ENCODE measurements at places on chromosomes 4 and X.

DNA sequence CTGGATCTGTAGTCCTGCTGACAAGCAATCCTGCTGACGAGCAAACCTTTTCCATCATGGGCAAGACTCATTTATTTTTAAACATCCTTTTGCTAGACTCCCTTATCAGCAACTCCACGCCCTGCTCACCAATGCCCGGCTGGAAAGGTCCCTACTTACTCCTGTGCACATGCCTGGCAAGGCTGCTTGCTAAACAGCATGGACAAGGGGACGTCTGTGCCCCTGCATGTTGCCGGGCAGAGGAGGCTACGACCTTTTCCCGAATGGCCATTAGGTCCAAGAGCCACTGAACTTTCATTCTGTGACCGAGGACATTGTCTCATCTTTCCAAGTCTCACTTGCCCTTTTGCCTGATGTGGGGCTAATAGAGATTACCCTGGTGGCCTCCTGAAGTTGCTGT lies 98.6 kb downstream of the MGST2 start:
- no peak for DNase-seq

DNA sequence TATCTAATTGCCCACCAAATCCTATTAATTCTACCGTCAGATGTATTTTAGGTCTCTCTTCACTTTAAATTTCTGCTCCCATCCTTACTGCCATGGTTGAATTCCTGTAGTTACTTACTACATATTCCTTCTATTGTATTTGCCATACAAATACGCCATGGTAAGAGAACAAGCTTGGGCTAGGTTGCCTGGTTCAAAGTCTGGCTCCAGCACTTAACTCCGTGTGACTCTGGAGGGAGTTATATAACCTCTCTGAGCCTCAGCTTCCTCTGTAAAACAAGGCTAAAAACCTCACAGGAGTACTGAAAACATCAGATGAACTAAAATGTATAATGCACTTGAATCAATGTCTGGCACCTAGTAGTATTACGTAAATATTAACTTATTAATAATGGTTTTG lies 260.3 kb upstream of the RPS6KA3 start:
- DNase-seq = no peak

- DNase-seq = no peak
Observed at GRCh38 chr4:3746701-3747580, 19.2 kb upstream of the ADRA2C start.

GRCh38 chrX:129540722-129541184 lies 694 bp downstream of the OCRL start:
- DNase-seq = peak; percentile 7

DNA sequence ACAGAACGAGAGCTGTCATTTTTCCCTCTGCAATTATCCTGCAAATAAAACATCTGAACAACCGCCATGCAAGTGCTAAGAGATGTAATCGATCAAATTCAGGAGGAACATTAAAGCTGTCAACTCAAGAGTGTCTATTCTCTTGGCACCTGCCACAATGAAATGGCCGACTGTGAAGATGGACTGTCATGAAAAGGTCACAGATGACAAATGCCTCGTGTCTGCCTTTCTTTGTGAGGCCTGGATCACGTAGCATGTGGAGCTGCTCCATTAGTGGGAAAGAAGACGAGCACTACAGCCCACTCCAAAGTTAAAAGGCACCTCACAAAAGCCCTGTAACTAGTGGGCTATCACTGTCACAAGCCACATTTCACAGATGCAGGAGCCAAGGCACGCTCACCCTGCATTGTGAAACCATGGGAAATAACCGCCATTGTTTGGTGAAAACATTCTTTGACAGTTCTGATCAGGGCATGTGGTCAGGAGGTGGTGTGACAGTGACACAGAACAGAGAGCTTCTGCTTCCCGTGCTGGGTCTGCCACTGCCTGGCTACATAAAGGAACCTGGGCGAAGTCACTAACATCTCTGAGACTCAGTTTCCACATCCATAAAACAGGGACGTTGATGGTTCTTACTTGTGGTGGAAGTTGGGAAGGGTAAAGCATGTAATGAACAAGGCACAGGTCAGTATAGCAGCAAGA lies 98.9 kb downstream of the EVC2 start:
- DNase-seq = no peak

GRCh38 chr4:108531461-108531860 lies 88.9 kb upstream of the RPL34 start:
- no peak for DNase-seq

DNA sequence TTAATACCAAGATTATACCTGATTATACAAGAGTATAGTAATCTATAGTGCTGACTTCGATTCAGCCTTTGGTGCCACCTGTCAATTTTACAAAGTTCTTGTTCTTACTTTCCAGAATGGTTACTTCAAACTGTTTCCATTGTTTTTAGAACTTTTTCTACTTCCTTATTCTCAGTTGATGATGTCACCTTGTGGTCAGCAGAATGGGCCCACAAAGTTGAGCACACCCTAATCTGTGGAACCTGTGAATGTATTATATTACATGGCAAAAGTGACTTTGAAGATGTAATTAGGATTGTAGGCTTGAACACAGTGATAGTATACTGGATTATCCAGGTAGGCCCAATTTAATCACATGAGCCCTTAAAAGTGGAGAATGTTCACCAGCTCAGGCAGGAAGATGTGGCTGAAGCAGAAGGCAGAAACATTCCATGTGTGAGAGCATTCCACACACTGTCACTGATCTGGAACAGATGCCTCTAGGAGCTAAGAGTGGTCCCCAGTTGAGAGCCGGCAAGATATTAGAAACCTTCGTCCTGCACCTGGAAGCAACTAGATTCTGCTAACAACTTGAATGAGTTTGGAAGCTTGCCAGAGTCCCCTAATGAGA lies 6.3 kb upstream of the SGMS2 start:
- no peak for DNase-seq

GRCh38 chr4:126630230-126630629 lies 1002.5 kb upstream of the INTU start:
- no peak for DNase-seq

GRCh38 chr4:2264481-2265041 lies 2.7 kb upstream of the MXD4 start:
- no peak for DNase-seq

DNA sequence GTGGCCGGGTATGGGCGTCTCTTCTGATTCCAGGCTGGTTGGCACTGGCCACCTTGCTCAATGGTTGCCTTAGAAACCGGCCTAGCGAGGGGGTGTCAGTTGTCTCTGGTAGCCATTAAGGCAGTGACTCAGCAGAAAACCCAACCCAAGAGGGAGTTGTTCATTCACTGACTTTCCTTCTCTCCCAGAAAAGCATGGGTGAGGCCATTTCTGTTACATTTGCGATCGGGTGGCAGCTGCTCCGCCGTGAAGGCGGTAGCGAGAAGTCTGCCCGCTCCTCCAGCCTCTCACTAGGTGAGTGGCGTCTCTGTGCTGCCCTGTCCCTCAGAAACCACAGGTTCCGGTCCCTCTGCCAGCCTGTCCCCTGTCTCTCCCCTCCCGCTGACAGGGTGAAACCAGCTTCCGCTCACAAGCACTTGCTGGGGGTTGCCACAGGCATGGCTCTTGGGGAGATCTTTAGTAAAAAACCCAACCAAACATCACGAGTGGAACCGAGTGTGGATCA lies 17.4 kb downstream of the IRAK1 start:
- no peak for DNase-seq

- no peak for DNase-seq
Observed at GRCh38 chrX:37424000-37424429, 74.9 kb downstream of the PRRG1 start.

DNA sequence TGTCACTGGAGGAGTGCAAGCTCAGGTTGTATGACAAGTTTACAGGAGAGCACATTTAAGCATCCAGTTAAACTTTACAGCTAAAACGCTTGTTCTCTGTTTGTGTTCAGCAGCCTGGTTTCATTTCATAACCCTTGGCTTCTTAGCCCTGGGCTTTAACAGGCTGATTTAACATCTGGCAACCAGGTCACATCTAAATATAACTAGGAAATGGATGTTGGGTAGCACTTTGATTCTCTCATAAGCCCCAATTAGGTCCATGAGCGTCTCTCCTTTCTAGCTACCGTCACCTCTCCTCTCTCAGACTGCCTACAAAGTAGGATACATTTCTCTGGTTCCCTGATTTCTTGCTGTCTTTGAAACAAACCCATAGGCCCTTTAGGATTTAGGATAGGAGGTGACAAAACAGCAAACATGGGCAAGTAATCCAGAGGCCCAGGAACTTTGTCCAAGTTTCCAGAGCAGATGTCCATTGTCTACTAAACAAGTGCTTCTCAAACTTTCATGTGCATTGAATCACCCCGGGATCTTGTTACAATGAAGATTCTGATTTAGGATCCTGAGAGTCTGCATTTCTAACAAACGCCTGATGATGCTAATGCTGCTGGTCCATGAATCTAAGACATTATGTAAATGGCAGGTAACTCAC lies 22.5 kb downstream of the OTUD6A start:
- no peak for DNase-seq

- peak; percentile 36 for DNase-seq
Observed at GRCh38 chrX:24799078-24799477, 105.4 kb downstream of the POLA1 start.

- no peak for DNase-seq
Observed at GRCh38 chr4:85929961-85930665, 429.7 kb downstream of the MAPK10 start.

DNA sequence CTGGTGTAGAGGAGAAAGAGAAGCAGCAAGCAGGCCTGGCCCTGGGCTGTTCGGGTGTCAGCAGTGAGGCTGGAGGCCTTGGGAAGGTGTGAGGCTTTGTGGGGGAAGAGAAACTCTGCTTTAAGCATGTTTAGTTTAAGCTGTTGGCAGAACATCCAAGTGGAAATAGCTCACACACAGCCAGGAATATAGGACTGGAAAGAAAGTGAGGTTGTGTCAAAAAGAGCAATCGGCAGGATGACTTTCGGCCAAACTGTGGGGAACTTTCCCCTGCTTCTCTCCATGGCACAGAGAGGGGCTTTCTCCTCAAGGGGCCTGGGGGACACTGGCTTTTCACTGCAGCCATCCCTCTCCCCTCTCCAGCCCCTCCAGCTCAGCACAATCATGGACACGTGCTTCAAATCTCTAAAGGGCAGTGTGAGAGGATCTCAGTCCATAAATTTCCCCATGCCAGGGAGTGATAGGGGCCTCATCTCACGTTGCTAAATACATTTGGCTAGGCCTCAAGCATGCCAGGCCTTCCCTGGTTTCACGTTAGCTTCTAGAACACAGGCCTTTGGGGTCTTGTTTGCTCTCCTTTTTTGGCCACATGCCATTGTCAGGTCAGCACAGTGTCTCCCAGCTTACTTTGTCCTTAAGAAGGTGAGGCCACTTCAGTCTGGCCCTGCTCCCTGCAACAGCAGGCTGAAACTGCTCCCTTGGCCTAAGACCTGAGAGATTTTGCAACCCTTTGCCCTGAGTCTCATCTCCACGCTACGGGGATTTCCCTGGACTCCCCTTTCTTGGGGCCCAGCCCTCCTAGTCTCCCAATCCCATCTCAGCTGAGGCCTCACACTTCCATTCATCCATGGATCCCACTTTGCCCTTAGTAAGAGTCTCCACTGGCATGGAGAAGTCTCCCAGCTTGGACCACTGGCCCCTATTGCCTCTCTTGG lies 8.3 kb upstream of the CITED1 start:
- no peak for DNase-seq

DNA sequence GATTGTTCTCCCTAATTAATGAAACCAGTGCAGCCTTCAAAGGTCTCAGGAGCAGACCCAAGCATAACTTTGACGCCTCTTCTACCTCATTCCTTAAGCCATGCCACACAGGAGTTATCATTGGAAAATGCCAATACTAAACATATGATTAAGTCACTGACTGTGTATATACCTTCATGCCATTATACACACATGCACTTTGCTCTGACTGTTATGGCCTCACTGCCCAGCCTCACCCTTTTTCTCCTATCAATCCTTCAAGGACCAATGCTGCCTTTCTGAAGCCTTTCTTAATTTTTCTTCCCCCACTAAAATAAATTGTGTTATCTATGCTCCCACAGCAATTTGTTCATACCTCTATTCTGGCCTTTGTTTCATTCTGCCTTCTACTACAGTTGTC lies 725.6 kb downstream of the RPA4 start:
- DNase-seq = no peak

GRCh38 chr4:120869613-120870278 lies 52.8 kb downstream of the PRDM5 start:
- DNase-seq = no peak

DNA sequence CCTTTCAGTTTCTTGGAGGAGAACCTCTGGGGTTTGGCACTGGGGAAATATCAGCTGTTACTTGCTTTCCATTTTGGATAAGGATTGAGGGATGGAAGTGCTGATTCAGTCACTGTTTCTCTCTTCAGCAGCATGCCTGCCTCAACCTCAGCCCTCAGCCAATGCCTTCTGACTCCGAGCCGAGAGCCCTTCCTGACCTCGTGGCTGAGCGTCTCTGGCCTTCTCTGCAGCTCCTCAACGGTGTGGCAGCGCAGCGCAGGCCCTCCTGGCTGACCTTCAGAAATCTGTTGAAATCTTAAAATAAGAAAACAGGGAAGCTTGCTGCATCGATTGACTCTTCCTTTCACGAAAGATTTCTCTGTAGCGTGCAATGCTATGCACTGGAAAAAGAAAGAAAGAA lies 434.3 kb upstream of the FAT1 start:
- no peak for DNase-seq

- no peak for DNase-seq
Observed at GRCh38 chr4:18847249-18847890, 825.8 kb upstream of the LCORL start.

DNA sequence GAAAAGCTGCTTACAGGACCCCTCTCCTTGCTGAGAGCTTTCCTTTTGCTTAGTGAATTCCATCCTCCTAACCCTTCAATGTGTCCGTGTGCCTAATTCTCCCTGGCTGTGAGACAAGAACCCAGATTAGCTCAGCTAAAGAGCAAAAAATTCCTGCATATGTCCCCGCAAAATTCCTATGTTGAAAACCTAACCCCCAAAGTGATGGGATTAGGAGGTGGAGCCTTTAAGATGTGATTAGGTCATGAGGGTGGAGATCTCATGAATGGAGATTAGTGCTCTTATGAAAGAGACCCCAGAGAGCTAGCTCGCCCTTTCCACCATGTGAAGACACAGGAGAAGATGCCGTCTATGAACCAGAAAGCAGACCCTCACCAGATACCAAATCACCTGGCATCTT lies 503.0 kb upstream of the DIAPH2 start:
- DNase-seq = no peak

- no peak for DNase-seq
Observed at GRCh38 chr4:119980456-119980855, 86.2 kb downstream of the MAD2L1 start.

DNA sequence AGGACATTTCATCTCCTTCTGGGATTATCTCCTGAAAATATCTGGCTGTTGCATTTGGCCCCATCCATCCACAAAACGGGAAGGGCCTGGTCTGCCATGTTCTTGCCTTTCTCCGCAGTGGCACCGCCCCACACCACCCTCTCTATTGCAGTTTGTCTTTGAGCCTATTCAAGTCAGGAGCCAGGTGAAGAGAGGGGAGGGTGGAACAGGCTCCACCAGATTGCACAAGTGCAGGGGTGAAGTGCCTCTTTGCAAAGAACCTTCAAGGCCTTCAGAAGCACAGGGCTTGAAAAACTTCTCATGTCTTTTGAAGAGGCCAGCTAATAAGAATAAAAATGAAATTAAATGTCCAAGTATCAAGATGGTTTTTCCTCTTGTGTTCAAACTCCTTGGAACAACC lies 28.7 kb downstream of the RS1 start:
- DNase-seq = no peak

GRCh38 chrX:111047575-111047974 lies 48.4 kb upstream of the PAK3 start:
- no peak for DNase-seq

- no peak for DNase-seq
Observed at GRCh38 chr4:34950926-34951325, 1293.4 kb downstream of the ARAP2 start.

Data from WERI-Rb-1 (cell line).